ENCODE measurements at places on chromosomes 6 and 20.

- DNase-seq: no peak
Measured at GRCh38 chr6:2225422-2226392, 19.7 kb downstream of the GMDS start.

GRCh38 chr6:157646012-157646411 is 177.0 kb upstream of the SNX9 start:
- DNase-seq: no peak

- DNase-seq: no peak
Measured at GRCh38 chr20:24648919-24649318, 179.5 kb downstream of the SYNDIG1 start.

- DNase-seq: no peak
Measured at GRCh38 chr6:28139860-28140543, 1.7 kb upstream of the ZKSCAN8 start.

All from CD4-positive, alpha-beta T cell treated with Interleukin-2 at 100 ng/mL for 4 hours (primary cell).